ENCODE measurements at places on chromosomes 2 and 18.

DNA sequence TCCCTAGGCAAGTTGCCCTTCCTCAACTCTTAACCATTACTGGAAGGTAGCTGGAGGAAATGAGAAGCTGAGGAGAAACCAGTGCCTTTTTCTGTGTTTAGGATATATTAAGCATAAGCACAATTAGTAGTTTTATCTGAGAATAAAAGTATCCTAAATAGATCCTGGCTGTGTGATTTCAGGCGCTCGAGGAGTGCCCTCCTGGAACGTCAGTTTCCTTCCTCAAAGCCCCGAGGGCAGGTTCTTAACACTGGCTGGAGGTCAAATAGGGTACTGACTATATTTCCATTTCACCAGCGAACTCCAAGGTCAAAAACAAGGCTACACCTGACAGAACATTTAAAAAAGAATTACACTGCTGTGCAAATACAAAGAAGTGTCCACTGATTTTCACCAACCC lies 1.5 kb upstream of the STON1 start:
- DNase-seq = no peak

DNA sequence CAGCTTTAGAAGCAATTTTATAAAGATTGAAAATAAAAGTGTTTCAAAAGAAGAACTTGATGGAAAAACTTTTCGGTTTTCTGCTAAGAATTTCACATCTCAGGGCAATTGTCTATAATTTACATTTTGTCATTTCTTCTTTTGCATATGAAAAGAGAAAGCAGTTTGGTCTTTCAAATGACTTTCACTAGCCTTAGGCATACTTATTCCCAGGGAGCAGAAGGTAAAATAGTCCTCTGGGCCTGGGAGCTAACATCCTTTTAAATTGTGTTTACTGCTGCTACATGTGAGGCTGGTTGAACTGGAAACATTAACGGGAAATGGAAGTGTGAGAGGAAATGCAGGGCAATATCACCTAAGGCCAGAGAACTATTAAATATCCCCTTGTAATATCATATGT lies 37.1 kb downstream of the MYO3B start:
- DNase-seq = no peak

GRCh38 chr2:64234150-64234549 lies 89.9 kb upstream of the PELI1 start:
- DNase-seq = no peak

DNA sequence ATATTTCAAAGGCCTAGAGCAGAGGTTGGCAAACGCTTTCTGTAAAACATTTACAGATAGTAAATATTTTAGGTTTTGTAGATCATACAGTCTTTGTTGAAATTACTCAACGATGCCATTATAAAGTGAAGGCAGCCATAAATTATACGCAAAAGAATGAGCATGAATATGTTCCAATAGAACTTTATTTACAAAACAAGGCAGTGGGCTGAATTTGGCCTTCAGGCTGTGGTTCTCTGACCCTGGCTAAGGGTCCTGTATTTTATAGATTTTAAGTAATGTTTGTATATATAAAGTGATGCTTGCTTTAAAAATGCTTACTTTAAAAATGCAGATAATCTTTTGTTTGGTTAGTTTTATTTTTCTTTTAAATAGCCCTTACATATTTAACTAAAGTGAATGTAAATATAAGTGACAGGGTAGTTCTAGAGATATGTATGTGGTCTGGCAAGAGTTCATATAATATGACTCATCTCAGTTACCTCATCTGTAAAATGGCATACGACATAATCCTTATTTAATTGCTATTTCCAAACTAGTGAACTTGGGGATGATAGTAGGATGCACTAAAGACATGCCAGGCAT lies 51.7 kb upstream of the ATP5MC3 start:
- peak; percentile 65 for DNase-seq
